ENCODE measurements at places on chromosomes 3 and 15.
A peak's percentile ranks its signal among the peaks of the same experiment; 100 is the strongest.

DNA sequence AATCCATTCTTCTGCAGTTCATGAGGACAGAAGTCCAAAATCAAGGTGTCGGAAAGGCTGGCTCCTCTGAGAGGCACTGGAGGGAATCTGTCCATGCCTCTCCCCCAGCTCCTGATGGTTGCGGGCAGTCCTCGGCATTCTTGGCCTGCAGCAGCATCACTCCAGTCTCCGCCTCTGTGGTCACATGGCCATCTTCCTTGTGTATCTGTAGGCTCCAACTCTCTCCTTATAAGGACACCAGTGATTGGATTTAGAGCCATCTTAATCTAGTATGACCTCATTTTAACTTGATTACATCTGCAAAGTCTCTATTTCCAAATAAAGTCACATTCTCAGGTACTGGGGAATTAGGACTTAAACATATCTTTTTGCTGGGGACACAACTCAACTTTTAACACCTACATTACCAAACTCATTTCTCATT is 56.0 kb upstream of the FLNB start:
- DNase-seq: peak; percentile 54

- DNase-seq: no peak
Measured at GRCh38 chr3:171994646-171995428, 44.5 kb upstream of the FNDC3B start.

DNA sequence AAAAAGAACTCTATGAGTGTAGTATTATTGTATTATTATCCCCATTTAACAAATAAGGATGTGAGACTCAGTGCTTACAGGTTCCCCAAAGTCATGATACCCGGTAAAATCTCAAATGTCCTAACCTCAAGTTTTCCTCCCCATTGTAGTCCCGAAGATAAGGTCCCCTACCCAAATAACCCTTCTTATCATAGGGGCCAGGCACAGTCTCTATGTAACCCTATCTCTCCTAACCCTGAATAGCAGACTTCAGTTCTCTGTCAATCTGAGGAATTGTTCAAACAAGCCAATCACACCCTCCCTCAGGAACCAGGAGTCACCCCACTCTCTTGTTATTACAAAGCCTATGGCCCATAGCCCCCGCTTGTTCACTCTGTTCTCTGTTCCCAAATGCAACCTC is 10.5 kb upstream of the SUSD5 start:
- no peak for DNase-seq

DNA sequence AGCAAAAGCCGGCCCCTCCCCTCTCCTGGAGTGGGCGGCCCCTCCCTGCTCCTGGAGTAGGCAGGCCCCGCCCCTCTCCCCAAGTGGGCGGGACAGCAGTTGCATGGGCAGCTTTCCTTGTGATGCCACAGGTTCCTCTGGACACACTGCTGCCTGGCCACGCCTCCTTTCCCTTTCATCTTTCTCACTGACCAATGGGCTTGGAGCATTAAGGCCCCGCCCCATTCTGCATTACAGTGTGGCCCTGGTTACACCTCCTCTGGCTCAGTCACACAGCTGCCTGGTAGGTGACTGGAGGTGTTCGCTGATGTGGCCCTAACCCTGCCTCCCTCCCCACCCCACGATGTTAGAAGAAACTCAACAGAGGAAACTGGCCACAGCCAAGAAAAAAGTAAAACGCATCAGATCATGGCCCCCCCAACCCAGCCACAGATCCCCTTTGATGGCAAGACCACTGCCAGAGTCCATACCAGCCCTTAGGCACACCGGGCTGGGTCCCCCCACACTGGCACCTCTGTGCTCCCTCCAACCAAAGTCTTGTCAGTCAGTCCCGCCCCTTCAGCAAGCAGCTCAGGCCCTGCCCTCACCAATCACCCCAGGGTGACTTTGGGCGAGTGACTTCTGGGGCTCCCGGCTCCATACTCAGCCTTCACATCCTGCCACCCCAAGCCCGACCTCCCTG is 84.3 kb downstream of the ADAMTS7 start:
- DNase-seq: no peak

GRCh38 chr15:31387479-31388118 is 61.0 kb downstream of the KLF13 start:
- no peak for DNase-seq

DNA sequence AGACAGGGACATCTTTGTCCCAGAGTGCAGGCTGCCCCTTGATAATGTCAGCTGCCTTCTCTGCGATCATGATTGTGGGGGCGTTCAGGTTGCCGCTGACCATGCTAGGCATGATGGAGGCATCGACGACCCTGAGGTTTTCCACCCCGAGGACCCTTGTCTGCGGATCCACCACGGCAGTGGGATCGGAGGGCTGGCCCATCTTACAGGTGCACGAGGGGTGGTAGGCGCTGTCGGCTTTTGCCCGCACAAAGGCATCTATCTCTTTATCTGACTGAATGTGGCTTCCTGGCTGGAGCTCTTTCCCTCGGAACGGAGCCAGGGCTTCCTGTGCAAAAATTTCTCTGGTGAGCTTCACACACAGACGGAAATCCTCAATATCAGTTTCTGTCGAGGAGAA is 28.4 kb downstream of the CHDH start:
- DNase-seq: no peak

DNA sequence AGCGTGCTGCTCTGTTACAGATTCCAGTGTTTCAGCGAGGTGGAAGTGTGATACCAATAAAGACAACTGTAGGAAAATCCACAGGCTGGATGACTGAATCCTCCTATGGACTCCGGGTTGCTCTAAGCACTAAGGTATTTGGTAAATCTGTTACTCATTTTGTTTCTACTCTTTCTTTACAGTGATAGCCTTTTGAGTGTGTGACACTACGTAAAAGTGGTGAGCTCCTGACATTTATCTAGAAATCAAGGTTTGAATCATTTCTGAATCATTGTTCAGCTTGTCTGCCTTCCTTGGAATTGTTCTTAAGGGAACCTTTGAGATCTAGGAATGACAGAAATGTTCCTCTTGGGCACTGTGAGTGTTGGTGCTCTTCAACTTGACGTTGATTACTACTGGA is 11.2 kb upstream of the CAPN3 start:
- DNase-seq: no peak

DNA sequence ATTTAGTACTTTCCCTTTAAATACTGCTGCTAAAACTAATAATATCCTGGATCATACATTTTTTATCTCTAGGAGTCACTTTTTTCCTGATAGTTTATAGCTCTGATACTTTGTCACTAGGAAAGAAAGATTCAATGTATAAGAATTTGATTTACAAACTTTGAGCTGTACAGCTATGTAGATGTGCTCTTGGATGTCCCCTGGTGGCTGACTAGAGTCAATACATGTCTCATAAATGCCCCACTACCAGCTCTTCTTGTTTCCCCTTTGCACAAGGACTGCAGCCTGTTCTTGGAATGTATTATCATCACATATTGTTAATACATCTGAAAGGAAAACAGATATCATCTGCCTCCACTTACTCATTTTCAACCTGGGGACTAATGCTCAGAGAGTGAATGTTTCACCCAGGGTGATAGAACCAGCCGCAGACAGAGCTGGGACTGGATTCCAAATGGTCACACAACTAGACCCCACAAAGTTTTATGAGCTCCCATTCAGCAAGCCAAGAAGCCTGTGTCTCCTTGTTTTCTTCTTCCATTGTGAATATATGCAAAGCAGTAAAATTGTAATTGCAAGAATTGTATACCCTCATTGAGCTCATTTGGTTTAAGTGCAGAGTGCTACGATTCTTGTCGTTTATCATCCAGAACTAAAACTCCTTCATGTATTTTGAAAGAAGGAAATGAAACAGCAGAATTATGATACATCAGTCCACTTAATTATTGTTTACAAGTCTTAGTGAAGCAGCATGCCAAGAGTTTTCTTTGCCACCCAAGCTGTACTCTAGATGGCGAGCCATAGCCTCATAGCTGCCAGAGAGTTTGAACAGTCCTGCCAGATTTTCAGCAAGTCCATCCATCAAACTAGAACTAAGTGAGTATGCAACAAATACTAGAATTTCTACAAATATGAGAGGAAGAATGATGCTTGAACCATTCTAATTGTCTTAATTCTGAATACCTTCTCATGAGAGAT is 261.6 kb upstream of the LMCD1 start:
- DNase-seq: peak; percentile 47

DNA sequence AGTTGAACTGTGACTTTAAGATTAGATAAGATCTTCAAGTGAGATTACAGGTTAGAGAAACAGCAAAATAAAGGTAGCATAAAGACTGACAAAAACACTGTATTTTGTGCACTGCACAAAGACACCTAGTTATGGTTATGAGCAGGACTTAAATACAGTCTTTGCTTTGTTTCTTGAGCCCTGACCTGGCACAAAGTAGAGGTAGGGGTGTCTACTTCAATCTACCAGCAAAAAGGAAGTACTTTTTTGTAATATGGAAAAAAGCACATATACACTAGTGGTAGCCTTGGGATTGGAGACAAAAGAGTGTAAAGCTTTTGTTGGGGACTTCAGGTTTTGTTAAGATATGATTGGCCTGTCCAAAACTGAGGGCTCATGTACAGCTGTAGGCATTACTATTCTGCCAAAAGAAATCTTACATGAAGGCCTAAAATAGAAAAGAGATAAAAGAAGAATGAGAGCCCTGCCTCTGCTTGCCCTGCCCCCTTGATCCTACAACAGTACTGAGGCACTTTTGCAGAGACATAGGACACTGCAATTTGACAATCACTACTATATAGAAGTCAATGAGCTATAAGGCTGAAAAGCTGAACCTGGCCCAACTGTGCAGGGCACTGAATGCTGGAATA is 194.3 kb downstream of the CBLB start:
- no peak for DNase-seq

DNA sequence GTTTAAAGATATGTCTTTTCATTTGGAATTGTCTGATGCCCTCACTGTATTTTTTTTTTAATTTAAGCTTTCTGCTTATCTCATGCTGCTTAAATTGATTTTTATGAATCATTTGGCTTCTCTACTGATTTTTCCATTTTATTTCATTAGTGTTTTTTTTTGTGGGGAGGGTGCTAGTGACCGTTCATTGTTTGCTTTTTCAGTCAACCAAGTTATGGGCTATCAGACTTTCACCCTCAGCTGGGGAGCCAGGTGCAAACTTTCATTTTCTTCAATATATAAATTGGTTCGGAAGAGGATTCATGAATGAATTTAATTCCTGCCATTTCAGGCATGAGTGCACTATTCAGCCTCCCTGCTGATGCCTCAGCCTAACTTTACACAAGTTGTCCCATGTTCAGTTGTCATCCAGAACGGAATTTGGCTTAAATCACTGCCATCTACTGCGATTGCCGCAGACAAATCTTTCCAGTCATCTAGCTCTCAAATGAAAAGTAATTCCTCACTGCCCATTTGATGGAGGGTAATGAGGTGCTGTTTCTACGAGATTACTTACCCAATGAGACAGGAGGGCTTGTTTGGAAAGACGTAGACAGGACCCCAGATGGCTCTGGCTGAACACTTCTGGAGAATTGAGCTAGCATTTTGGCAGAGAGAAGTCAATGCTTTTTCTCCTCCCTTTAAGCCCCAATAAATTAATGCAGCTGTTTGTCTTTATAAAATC is 89.9 kb upstream of the RORA start:
- DNase-seq: no peak

- DNase-seq: no peak
Measured at GRCh38 chr3:168705412-168705811, 609.7 kb upstream of the GOLIM4 start.

GRCh38 chr3:192577271-192577670 is 150.1 kb downstream of the FGF12 start:
- no peak for DNase-seq

DNA sequence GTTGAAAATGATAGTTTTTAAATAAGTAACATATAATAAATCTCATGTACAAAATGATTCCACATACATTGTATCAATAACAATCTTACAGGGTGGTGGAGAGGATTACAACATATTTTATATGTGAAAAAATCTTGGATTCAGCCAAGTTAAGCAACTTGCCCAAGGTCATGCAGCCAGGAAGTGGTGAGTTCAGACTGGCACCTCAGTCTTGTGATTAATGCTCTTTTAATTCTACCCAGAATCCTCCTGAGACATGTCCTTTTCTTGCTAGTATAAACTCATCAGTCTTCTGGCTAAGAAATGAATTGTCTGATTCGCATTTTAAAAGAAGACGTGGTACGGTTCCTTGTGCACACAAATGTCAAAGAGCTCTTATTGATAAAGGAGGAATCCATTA is 4.5 kb upstream of the MYRIP start:
- DNase-seq: no peak

Measured in left kidney (tissue), 8 donors.